ENCODE measurements at places on chromosomes 5 and 9. TPM values are rescaled to one million over a fixed set of nuclear protein-coding genes. Genes with fewer than 3 reads are reported as not detected.

Gene PIK3R1
- total RNA-seq, result 25.7 TPM

DNA sequence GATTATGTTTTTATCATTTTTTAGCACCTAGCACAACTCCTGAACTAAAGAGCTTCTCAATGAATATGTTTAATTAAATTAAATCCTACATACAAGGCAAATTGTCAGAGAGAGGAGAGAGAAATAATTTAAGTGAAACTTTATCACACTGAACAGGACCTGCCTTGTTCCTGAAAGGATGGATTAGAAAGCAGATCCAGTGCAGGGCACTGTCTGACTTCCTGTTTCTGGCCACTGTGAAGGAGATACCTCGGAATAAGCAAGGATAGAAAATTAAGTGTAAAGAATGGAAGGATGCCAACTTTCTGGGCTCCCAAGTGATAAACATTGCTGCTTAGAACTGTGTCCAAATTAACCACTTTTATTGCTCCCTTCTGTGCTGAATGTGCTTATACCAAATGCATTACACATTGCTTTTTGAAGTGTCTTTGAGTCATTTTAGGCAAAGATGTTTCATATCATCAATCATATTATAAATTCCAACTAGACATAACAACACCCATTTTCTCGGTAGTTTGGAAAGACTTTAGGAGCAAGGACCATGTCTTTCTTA is 89.1 kb upstream of the SPDL1 start:
- peak; percentile 4 for DNase-seq

Gene PRSS3
- total RNA-seq, result not detected

Gene CCL28
- 0.16 TPM for total RNA-seq

DNA sequence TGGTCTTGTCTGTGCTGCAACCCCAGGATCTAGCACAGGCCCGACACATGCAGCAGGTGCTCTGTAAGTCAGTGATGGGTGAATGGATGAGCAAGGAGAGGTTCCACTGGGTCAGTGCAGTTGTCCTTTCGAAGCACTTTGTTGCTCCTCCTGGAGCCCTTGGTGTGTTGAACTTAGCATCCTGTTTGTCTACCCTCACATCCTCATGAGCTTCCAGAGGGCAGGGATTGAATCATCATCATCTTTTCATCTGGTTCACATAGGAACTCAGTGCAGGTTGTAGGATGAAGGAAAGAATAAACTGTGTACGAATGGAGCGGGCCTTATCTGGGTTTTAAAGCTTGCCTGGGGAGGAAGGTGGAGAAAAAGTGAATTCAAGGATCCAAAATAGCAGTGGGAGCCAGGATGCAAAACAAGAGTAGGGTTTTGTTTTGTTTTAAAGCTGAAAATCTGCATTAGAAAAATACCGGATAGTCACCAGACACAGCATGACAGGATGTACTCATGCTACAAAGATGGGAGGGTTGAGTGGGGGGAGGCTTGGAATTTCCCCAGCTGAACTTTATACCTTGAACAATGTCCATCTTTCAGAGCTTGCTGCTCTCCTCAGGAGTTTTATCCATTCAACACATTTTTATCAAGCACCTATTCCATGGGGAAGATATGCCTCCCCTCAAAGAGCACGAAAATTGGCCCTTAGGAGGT is 55.8 kb downstream of the PTTG1 start:
- DNase-seq, result no peak

Gene LIX1
- total RNA-seq, result 0.59 TPM

GRCh38 chr9:133612051-133612450 is 2.9 kb upstream of the FAM163B start:
- DNase-seq, result no peak

DNA sequence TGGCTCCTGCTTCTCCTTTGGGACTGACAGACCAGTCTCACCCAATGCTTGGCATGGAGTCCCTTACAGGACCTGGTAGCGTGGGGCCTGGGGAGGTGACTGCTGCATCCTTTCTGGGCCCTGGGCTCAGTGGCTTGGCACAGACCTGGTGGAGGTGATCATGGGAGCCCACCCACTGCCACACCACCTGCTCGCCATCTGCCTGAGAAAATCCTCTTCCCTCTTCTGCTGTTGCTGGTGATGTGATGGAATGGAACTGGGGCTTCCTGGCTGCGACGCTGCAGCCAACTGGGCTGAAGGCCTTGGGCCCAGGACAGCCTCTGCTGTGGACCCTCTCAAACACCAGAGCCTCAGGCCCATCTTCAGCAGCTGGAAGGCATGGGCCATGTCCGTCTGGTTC is 122.5 kb upstream of the PANK3 start:
- no peak for DNase-seq

GRCh38 chr5:179187229-179187678 is 127.1 kb downstream of the ZNF354C start:
- no peak for DNase-seq

GRCh38 chr9:95137587-95138145 is 179.8 kb downstream of the FANCC start:
- DNase-seq, result no peak

- DNase-seq, result no peak
Measured at GRCh38 chr5:115636008-115636407, 10.2 kb upstream of the TMED7 start.

DNA sequence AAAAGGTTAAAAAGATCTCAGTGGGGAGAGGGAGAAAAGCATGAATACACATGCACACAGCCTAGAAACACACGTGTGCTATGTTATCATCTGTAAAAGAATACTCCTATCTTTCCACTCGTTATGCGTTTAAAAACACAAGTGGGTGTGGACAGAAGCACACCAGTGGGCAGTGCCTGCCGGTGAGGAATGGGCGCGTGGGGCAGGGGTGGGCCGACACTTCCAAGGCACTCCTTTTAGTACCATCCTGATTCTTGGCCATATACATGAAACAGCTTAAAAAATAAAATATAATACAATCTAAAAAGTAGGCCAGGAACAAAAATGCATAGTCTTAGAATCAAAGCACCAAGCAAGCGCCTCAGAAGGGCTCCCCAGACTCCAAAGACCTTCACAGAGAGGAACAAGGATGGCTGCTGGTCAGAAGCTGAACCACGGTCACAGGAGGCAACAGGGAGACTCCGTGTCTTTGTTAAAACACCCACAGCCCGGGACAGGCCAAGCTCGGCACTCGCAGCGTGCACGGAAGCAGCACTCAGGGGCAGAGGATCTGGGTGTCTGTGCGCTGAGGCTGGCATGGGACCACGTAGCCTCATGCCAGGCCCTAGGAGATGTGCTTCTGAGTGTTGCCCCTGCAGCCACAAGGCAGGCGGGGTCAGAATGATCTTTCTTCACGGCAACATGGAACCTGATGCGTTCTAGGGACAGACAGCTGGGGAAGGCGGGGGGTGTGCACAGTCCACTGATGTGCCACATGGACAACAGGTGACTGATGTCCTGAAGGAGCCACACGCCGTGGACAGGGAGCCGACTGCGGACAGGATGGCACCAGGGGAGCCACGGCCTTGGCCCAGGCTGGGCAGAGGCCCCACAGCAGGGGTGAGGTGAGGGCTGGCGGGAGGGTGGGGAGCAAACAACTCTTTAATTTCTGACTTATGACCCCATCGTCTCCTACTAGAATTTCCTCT is 15.9 kb downstream of the BRD9 start:
- no peak for DNase-seq

DNA sequence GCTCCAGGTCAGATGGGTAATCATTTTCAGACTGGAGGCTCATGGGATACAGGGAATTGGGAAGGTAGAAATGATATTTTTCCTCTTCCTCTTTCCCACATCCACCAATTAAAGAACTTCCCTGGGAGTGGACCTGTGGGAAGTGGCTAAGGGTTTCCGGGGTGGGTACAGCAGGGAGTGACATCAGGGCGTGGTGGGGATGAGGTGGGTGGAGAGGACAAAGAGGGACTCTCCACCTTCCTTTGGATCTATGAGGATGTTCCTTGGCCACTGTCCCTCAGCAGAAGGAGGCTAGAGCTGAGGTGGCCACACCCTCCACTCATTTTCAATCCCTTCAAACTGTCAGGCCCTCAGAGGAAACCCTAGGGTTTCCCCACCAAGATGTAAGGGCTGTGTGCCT is 54.7 kb downstream of the IRF1 start:
- no peak for DNase-seq

- DNase-seq, result no peak
Measured at GRCh38 chr5:54743581-54743980, 226.0 kb downstream of the SNX18 start.

Gene FOXI1
- not detected for total RNA-seq

GRCh38 chr9:21473236-21473635 is 8.9 kb downstream of the IFNE start:
- no peak for DNase-seq

Gene RICTOR
- total RNA-seq, result 43.2 TPM

- no peak for DNase-seq
Measured at GRCh38 chr5:121006217-121006616, 542.1 kb downstream of the PRR16 start.

DNA sequence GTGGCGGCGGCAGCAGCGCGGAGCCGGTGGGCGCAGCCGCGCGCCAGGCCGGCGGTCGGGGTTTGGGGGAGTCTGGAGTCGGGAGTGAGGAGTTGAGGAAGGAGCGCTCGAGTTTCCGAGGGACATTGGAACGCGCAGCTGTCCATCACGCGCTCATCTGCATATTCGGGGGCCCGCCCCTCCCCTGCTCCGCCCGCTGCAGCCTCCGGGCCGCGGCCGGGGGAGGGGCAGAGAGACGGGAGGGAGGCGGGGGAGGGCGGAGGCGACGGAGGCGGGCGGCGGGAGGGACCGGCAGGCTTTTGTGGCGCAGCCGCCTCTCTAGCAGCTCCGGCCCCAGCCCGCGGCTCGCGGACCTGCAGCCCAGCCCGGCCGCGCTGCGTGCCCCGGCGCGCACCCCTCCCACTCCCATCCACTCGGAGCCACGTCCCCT is at the start of gene IRX2:
TSS of gene IRX2 (minus strand) at position 86 of the 430 bp plus-strand sequence. CDS start 264 bp downstream, outside the sequence.
- peak; percentile 96 for DNase-seq

Gene PCDHA1
- total RNA-seq, result not detected

DNA sequence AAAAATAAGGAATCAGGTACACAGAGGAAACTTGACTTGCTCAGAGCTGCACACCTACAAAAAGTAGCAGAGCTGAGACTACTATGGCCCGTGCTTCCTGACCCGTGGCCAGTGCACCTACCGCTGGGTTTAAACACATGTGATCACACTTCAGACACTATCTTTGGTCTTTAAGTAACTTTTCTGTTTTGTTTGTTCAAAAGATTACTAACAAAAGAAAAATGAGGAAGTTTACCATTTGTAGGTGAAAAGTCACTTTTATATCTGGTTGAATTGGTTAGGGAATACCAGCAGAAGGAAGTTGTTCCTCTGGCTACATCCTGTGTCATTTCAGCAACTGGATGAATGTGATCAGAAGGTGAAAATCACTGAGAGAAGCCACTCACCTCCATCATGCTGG is 6.5 kb upstream of the SYK start:
- no peak for DNase-seq

GRCh38 chr9:17045381-17045940 is 89.4 kb upstream of the CNTLN start:
- DNase-seq, result no peak

GRCh38 chr5:96381526-96381925 is 51.5 kb downstream of the PCSK1 start:
- no peak for DNase-seq

GRCh38 chr5:58012801-58013315 is 447.0 kb downstream of the PLK2 start:
- no peak for DNase-seq

DNA sequence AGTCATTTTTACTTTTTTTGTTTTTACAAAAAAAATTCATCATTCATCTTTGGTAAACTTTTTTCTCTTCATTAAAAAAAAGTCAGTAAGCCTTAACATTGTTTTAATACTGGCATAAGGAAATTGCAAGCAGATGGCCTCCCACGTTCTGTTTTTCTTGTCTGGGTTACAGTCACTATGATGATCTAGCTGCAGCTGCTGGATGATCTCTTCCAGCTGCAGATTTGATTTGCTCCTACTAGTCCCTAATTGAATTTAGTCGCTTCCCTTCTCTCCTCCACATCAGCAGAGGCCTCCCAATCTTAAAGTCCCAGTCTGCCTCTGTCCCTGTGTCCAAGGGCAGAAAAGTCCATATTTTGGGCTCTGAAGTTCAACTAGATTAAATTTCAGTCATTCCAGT is 106.8 kb upstream of the PTGER4 start:
- peak; percentile 18 for DNase-seq

DNA sequence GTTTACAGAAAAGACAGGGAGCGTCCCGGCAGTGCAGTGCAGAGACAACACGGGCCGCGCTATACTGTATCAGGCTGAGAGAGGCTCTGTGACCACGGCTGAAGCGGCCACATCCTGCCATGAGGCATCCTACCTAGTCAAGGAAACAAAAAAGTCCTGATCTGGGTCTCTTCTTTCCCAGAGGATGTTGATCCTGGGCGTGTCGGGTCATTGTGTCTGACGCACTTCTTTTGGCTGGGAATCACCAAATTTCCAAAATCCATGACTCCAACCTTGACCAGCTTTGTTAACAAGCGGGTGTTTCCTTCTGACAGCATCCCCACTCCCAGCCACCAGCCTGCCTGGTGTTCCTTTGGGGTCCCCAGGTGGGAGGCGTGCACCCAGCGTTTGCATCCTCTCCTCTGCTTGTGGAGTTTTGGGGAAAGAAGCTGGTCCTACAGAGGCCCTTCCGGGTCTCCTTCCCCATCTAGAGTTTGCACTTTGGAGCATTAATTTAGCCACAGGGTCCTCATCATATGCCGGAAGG is 91.4 kb upstream of the RAI14 start:
- DNase-seq, result peak; percentile 68

DNA sequence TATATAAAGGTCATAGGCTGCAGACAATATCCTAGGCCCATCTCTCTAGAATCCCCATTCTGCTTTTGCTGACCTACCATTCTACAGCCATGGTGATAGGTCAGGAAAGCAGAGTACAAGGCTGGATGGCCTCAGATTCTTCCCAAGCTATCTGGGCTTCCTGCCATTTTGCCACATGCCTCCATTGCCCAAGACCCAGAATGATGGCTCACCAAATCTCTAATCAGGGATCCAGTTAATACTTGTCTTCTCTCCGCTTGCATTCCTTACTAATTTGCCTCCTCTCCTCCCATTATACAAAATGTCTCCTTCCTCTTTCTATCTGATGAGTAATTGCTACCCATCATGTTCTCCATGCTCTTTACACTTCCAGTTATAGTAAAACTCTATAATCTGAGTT is 22.7 kb upstream of the NDUFS4 start:
- no peak for DNase-seq

- no peak for DNase-seq
Measured at GRCh38 chr9:15942831-15943424, 390.1 kb downstream of the CCDC171 start.

- DNase-seq, result no peak
Measured at GRCh38 chr5:151903243-151903653, 21.4 kb downstream of the GLRA1 start.

GRCh38 chr5:30846171-30846570 is 347.3 kb upstream of the CDH6 start:
- peak; percentile 34 for DNase-seq

GRCh38 chr5:173657741-173658356 is 41.4 kb upstream of the BOD1 start:
- DNase-seq, result no peak
